ENCODE measurements at places on chromosomes 5 and 9.

GRCh38 chr5:138900281-138900965, 25.3 kb upstream of the LRRTM2 start:
- no peak for DNase-seq
- no peak overlapping the region for H3K4me3 ChIP-seq
- H3K27me3 ChIP-seq, result no peaks in the 10 kb centered on the region
- peaks cover 23% of the 10 kb centered on the region for H3K36me3 ChIP-seq

DNA sequence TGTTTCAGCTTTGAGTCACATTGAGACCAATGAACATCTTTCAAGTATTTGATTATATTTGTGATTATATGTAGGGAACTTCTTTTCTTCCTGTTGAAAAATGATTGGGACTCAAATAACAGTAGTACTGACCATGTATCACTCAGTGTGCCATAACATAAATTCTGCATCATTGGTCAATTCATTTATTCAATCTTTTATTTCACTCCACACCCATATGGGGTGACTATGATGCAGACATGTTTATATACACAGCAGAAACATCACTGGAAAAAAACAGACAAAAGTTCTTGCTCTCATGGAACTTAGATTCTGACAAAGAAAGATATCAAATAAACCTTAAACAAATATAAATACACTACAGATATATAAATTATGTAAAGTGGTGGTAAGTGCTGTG, 74.7 kb upstream of the ANXA1 start:
- no peak for DNase-seq
- peaks cover 8% of the 10 kb centered on the region for H3K27me3 ChIP-seq
- H3K4me1 ChIP-seq, result no peaks in the 10 kb centered on the region
- H3K36me3 ChIP-seq, result no peaks in the 10 kb centered on the region

DNA sequence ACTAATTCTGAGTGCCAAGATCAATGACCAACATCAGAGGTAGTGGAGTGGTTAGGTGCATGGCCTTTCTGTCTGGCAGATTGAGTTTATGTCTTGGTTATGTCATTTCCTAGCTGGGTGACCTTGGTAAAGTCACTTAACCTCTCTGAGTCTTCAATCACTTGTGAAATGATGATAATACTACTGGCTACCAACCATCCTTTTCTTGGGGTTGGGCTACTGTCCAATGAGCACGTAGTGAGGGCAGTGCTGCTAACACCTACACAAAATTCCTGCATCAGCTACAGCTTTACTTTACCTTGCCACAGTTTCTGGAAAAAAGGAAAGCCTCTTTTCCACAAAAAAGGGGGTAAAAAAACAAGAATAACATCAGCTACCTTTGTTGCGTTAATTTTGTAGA, 12.4 kb downstream of the IL12B start:
- H3K27ac ChIP-seq, result no peak overlapping the region

- H3K4me3 ChIP-seq, result peak within 1 kb of the TSS; percentile 78
- peaks cover 16% of the 10 kb centered on the region for H3K4me1 ChIP-seq
- peaks cover 9% of the 10 kb centered on the region for H3K36me3 ChIP-seq
These were observed at the start of gene COL23A1 for GRCh38 chr5:178590141-178590923. Gene COL23A1, minus strand, starts transcription at chr5:178590393.

- H3K4me1 ChIP-seq, result no peaks in the 10 kb centered on the region
- H3K36me3 ChIP-seq, result no peaks in the 10 kb centered on the region
- H3K4me3 ChIP-seq, result no peak overlapping the region
- no peak overlapping the region for H3K27ac ChIP-seq
- no peak for DNase-seq
These were observed 40.1 kb upstream of the PDE8B start for GRCh38 chr5:77170196-77170890.

DNA sequence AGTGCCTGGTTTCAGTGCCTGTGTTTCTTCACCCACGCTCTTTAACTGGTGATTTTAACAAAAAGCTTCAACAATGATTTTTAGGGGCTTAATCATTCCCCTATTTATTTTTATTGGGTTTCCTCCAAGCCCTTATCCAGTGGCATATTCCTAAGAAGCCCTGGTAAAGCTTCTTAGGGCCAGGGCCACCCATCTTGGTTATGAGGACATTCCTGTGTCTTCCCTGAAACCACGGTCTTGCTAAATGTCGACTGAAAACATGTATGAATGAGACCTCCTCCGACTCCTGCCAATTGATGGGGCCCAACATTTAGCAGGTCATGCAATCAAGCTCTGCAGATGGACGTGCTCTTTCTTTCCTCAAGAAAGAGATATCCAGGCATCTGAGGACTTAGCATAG, 13.7 kb upstream of the CARTPT start:
- DNase-seq, result no peak
- H3K27me3 ChIP-seq, result peaks cover 12% of the 10 kb centered on the region
- H3K36me3 ChIP-seq, result no peaks in the 10 kb centered on the region
- no peak overlapping the region for H3K4me3 ChIP-seq
- no peaks in the 10 kb centered on the region for H3K4me1 ChIP-seq
- no peak overlapping the region for H3K27ac ChIP-seq

DNA sequence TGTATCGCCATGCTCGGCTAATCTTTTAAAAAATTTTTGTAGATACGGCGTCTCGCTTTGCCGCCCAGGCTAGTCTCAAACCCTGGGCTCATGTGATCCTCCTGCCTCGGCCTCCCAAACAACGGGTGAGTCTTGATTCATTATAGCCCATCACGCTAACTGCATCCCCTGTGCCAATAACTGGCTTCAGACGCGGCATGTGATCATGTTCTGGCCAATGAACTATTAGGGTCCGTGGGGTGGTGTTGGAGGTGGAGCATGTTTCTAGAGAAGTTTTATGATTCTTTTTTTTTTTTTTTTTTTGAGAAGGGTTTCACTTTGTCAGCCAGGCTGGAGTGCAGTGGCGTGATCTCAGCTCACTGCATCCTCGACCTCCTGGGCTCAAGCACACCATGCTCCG, 51.0 kb downstream of the FGF18 start:
- H3K4me3 ChIP-seq, result no peak overlapping the region
- no peak overlapping the region for H3K27ac ChIP-seq
- H3K36me3 ChIP-seq, result no peaks in the 10 kb centered on the region
- peaks cover 11% of the 10 kb centered on the region for H3K27me3 ChIP-seq

- H3K4me1 ChIP-seq, result peaks cover 45% of the 10 kb centered on the region
- no peaks in the 10 kb centered on the region for H3K36me3 ChIP-seq
- peak overlapping the region; percentile 10 for H3K4me3 ChIP-seq
- DNase-seq, result peak; percentile 78
- peak overlapping the region; percentile 86 for H3K27ac ChIP-seq
- H3K27me3 ChIP-seq, result no peaks in the 10 kb centered on the region
These were observed 37.4 kb downstream of the CSNK1G3 start for GRCh38 chr5:123549256-123549904.

DNA sequence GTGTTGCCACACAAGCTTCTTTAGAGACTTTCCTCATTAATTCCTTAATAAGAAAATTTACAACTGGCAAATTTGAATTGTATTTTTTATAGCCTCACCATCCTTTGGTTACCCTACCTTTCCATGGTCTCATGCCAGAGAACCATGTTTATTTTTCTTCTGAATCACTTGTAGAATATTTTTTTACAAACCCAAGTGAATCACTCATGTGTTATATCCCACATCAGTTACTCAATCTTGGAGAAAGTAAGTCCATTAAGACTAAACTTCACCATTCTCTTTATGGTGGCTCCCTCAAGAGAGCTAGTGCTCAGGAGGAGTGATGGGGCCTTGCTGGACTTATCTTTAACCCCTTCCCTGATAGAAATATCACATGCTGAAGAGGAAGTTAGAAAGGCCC, 128.9 kb downstream of the SUSD1 start:
- no peaks in the 10 kb centered on the region for H3K27me3 ChIP-seq
- no peak overlapping the region for H3K4me3 ChIP-seq
- peaks cover 15% of the 10 kb centered on the region for H3K36me3 ChIP-seq
- H3K27ac ChIP-seq, result no peak overlapping the region
- peaks cover 25% of the 10 kb centered on the region for H3K4me1 ChIP-seq

- no peak for DNase-seq
- no peaks in the 10 kb centered on the region for H3K36me3 ChIP-seq
- no peaks in the 10 kb centered on the region for H3K4me1 ChIP-seq
- no peak overlapping the region for H3K27ac ChIP-seq
These were observed 321.5 kb downstream of the BRINP1 start for GRCh38 chr9:119047513-119048307.

GRCh38 chr9:93125331-93125894, 8.6 kb downstream of the NINJ1 start:
- H3K4me1 ChIP-seq, result peaks cover 35% of the 10 kb centered on the region
- H3K27ac ChIP-seq, result no peak overlapping the region
- DNase-seq, result no peak
- H3K27me3 ChIP-seq, result no peaks in the 10 kb centered on the region

DNA sequence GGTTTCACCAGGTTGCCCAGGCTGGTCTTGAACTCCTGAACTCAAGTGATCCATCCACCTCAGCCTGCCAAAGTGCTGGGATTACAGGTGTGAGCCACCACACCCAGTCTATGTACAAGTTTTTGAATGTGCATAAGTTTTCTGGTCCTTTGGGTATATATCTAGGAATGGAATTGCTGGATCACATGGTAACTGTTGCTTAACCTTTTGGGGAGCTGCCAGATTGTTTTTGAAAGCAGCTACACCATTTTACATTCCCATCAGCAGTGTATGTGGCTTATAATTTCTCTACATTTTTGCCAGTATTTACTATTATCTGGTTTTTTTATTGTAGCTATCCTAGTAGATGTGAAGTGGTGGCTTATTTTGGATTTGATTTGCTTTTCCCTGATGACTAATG, 8.9 kb upstream of the LNPEP start:
- H3K36me3 ChIP-seq, result peaks cover 5% of the 10 kb centered on the region
- H3K27ac ChIP-seq, result no peak overlapping the region
- H3K4me3 ChIP-seq, result no peak overlapping the region
- DNase-seq, result no peak

DNA sequence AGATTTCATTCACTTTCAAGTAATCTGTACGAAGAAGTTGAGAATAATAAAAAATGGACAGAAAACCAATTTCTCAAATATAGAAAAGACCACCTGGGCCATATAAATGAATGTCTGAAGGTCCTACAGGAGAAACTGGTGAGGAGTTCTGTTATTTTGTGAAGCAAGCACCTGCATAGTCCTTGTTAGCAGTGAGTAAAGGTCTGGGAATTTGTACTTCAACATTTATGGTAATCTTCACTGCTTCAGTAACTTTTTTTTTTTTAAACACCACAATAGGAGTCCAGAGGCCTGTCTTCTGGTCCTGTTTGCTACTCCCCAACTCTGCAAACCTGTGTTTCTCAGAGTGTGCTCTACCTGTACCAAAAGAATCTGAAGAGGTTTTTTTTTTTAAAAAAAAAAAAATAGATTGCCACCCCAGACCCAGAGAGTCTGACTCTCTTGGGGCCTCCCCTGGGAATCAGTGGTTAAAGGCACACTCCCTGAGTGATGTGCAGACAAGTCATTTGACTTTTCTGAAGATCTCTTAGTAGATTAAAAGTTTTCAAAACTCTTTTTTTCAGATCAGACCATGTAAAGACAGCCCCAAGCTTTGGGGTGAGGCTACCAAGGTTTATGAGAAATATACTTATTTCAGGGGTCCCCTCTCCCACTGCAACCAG, 55.5 kb downstream of the FAM81B start:
- no peak overlapping the region for H3K27ac ChIP-seq
- no peak overlapping the region for H3K4me3 ChIP-seq
- H3K36me3 ChIP-seq, result no peaks in the 10 kb centered on the region
- H3K4me1 ChIP-seq, result peaks cover 15% of the 10 kb centered on the region

GRCh38 chr9:137748741-137749140, 128.8 kb upstream of the CACNA1B start:
- DNase-seq, result no peak
- no peak overlapping the region for H3K4me3 ChIP-seq
- H3K27me3 ChIP-seq, result no peaks in the 10 kb centered on the region
- peaks cover 13% of the 10 kb centered on the region for H3K36me3 ChIP-seq
- H3K27ac ChIP-seq, result no peak overlapping the region
- peaks cover 27% of the 10 kb centered on the region for H3K4me1 ChIP-seq

- peak overlapping the region; percentile 79 for H3K27ac ChIP-seq
- peaks cover 37% of the 10 kb centered on the region for H3K36me3 ChIP-seq
- peaks cover 12% of the 10 kb centered on the region for H3K4me1 ChIP-seq
- no peaks in the 10 kb centered on the region for H3K27me3 ChIP-seq
- no peak overlapping the region for H3K4me3 ChIP-seq
- peak; percentile 1 for DNase-seq
These were observed 88.9 kb downstream of the CDK5RAP2 start for GRCh38 chr9:120490888-120491595.

DNA sequence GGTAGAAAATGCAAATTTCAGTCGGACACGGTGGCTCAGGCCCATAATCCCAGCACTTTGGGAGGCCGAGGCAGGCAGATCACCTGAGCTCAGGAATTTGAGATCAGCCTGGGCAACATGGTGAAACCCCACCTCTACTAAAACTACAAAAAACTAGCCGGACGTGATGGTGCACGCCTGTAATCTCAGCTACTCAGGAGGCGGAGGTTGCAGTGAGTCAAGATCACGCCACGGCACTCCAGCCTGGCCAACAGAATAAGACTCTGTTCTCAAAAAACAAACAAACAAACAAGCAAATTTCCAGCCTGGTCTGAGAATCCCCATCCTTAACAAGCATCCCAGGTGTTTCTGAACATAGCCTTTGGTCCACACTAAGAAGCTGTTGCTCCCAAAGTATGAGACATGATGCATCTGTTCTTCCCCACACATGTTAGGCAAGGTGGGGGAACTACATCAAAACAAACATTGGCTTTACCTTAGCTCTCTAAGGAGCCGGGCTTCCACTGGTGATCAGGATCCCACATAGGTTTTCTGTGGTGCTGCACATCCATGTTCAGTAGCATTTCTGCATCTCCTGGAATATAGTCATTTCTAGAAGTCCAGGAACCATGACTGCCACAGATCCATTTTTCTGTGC, 92.5 kb upstream of the DMRT1 start:
- no peak overlapping the region for H3K4me3 ChIP-seq
- no peak for DNase-seq
- no peaks in the 10 kb centered on the region for H3K27me3 ChIP-seq
- no peaks in the 10 kb centered on the region for H3K36me3 ChIP-seq

- H3K4me3 ChIP-seq, result no peak overlapping the region
- H3K27ac ChIP-seq, result peak overlapping the region; percentile 17
- no peak for DNase-seq
These were observed 21.9 kb upstream of the KCNMB1 start for GRCh38 chr5:170411100-170411499.

- no peaks in the 10 kb centered on the region for H3K36me3 ChIP-seq
- no peaks in the 10 kb centered on the region for H3K27me3 ChIP-seq
- no peak for DNase-seq
- H3K4me1 ChIP-seq, result peaks cover 20% of the 10 kb centered on the region
These were observed 48.6 kb upstream of the ZSWIM6 start for GRCh38 chr5:61283471-61283870.

DNA sequence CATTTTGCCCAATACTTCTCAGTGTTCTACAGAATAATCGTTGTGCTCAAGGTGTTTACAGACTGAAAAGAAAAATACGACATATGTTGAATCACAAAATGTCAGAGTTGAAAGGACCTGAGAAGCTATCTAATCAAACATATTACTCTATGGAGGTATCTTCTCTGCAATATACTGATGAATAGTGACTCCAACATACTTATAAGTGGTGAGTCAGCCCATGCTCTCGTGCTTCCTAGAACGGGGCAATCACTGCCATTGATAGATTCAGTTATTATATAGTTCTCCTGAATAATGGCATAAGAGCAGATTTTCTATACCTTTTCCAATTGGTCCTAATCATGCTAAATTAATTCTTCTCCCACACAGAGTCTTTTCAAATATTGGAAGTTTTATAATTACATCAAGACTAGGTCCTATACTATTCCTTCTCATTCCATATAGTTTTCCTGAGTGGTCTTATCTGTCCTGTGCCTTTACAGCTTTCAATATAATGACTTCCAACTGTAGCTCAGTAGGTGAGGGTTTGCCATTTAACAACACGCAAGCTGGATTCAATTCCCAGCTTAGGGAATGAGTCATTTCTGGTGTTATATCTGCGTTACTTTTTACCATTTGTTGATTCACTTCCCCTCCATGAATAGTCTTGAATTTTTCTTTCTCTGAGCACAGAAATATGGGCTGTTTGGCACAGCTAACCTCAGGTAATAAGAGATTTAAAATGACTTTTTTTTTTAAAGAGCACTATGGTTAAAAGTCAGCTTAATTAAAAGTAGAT, 81.1 kb downstream of the PLK2 start:
- no peak overlapping the region for H3K27ac ChIP-seq
- H3K4me3 ChIP-seq, result no peak overlapping the region
- peaks cover 4% of the 10 kb centered on the region for H3K36me3 ChIP-seq

All from naive B cell (primary cell).